ENCODE measurements at places on chromosomes 1 and 21. TPM values are rescaled to one million over a fixed set of nuclear protein-coding genes. Genes with fewer than 3 reads are reported as not detected.
A peak's percentile ranks its signal among the peaks of the same experiment; 100 is the strongest.

GRCh38 chr1:181777812-181778211, 283.7 kb downstream of the ZNF648 start:
- H3K36me3 ChIP-seq, result no peaks in the 10 kb centered on the region
- no peak overlapping the region for H3K4me3 ChIP-seq
- H3K27ac ChIP-seq, result no peak overlapping the region
- no peak for DNase-seq
- H3K27me3 ChIP-seq, result no peaks in the 10 kb centered on the region

DNA sequence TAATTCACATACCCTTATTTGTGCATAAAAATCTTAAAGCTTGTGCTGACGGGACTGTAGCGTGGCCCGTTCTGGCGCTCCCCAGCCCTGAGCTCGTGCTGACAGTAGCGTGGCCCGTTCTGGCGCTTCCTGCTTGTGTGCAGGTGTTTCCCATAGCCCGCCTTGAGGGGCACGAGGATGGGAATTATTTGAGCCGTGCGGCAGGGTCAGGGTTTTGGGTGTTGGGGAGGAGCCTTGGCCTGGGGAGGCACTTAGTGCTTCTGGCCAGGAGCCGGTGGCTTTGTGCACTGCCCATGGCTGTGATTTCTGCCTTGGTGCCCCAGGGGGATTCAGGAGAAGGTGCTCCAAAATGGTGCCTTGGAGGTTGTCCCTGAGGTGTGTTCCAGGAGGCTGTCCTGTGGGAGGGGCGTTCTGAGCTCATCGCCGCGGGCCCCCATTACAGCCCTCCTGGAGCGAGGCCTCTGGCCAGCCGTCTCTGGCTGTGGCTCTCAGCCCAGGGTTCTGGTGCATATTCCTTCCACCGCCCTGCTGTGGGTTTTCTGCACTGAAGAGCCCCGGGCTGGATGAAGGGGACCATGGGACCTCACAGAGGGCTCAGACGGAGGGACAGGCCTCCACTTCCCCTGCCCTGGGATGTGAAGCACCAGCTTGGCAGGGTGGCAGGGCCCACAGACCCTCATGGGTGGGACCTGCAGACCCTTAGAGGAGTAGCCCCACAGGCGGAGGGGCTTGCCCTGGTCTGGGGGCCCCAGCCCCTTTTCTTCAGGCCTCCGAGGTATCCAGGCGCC, 6.6 kb downstream of the SLX9 start:
- H3K4me1 ChIP-seq, result peaks cover 9% of the 10 kb centered on the region
- no peak for DNase-seq
- no peak overlapping the region for H3K27ac ChIP-seq
- H3K27me3 ChIP-seq, result no peaks in the 10 kb centered on the region

DENND2C gene
- total RNA-seq, result 4.1 TPM

DNA sequence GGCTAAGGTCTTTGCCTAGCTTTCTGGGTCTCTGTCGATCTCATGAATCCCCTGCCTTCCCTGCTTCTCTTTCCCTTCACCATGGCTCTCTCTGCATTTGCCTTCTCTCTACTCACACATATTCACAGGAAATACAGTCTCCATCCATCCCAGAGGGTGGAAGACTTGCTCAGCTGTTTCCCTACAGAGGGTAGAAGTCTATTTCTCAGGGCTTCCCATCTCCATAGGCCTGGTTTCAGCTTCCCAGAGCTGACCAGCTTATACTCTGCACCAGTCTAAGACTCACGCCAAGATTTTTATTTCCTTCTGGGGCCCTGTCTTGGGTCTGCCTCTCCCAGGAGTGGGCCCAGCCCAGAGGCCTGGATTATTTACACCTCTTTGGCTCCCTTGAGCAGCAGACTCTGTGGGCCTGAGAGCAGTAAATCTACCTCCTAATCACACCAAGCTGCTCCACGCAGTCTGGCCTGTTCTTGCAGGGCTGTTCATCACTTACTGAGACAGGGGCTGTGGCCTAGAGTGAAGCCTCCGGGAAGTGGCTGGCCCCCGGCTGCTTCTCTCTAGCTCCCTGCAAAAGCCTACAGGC, 102.5 kb downstream of the PLXNA2 start:
- no peak overlapping the region for H3K27ac ChIP-seq
- peak; percentile 63 for DNase-seq
- no peaks in the 10 kb centered on the region for H3K27me3 ChIP-seq
- no peak overlapping the region for H3K4me3 ChIP-seq
- H3K4me1 ChIP-seq, result peaks cover 12% of the 10 kb centered on the region
- H3K36me3 ChIP-seq, result peaks cover 17% of the 10 kb centered on the region

LELP1 gene
- not detected for total RNA-seq

DNA sequence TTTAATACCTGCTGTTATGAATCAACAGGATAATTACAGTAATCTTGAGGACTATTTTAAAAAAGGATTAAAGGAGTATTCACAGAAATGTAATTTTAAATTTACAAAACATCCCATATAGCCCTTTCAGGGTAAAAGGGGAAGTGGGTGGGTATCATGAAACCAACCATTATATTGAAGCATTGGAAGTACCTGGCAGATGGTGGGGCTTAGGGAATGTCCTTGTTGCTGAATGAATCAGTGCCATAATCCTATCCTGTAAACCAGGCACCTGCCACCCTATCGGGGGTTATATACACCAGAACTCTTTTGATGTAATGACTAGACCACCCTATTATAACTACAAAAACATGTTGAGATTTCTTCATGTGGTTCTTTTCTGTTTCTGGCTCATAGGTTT, 30.4 kb downstream of the CDC14A start:
- H3K27ac ChIP-seq, result no peak overlapping the region
- no peak for DNase-seq

DNA sequence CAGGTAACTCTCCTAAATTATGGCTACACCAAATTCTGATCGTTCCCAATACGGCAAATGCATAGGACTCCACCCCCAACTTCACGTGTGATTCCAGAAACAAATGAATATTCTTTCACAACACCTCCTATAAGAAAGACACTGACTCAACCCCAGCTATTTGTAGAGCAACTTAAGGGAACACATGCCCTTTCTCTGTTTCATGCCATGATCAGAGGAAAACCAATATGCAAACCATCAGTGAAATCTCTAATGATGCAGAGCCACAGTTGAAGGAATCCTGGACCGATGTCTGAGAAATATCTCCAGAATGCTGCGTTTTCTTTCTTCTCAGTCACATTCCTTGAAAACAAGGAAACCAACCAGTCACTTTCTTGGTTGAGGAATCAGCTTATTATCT, 164.2 kb upstream of the PTBP2 start:
- DNase-seq, result no peak
- H3K27me3 ChIP-seq, result no peaks in the 10 kb centered on the region
- H3K27ac ChIP-seq, result no peak overlapping the region
- no peak overlapping the region for H3K4me3 ChIP-seq

CAPN9 gene
- total RNA-seq, result 13.2 TPM

GRCh38 chr1:34060901-34061415, 104.1 kb downstream of the CSMD2 start:
- H3K27me3 ChIP-seq, result peaks cover 4% of the 10 kb centered on the region
- H3K4me1 ChIP-seq, result no peaks in the 10 kb centered on the region
- no peak overlapping the region for H3K4me3 ChIP-seq
- H3K36me3 ChIP-seq, result no peaks in the 10 kb centered on the region
- DNase-seq, result no peak

GRCh38 chr1:17599954-17600300, 60.4 kb downstream of the ARHGEF10L start:
- no peak overlapping the region for H3K4me3 ChIP-seq
- no peak overlapping the region for H3K27ac ChIP-seq
- DNase-seq, result no peak
- no peaks in the 10 kb centered on the region for H3K27me3 ChIP-seq

- no peak overlapping the region for H3K27ac ChIP-seq
- no peaks in the 10 kb centered on the region for H3K36me3 ChIP-seq
- peaks cover 46% of the 10 kb centered on the region for H3K27me3 ChIP-seq
- H3K4me3 ChIP-seq, result no peak overlapping the region
- no peak for DNase-seq
Observed at GRCh38 chr1:110074166-110074565, 3.7 kb upstream of the ALX3 start.

GRCh38 chr21:41647806-41648561, 118.9 kb downstream of the RIPK4 start:
- H3K4me3 ChIP-seq, result no peak overlapping the region
- no peaks in the 10 kb centered on the region for H3K27me3 ChIP-seq
- peaks cover 2% of the 10 kb centered on the region for H3K4me1 ChIP-seq
- no peak for DNase-seq

RCSD1 gene
- 29.4 TPM for total RNA-seq

- no peaks in the 10 kb centered on the region for H3K36me3 ChIP-seq
- no peak for DNase-seq
- no peak overlapping the region for H3K27ac ChIP-seq
- H3K27me3 ChIP-seq, result peaks cover 31% of the 10 kb centered on the region
Observed at GRCh38 chr1:154808909-154809262, 61.2 kb downstream of the KCNN3 start.

DNA sequence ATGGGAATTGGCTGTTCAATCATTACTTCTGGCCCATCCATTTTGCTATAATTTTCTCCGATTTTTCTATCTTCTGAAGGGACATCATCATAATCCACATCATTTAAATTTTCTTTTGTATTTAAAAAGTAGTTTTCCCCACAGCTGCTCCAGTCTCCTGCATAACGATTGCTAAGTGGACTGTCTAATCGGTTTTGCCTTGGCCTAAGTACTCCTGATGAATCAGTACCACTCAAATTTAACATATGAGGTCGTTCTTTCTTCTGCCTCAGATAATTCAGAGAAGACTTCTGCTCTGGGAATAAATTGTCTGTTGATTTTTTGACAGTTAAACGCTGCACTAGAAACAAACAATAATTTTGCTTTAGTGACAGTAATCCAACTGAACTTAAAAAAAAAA, 41.9 kb downstream of the SYDE2 start:
- DNase-seq, result no peak
- no peaks in the 10 kb centered on the region for H3K36me3 ChIP-seq
- no peaks in the 10 kb centered on the region for H3K27me3 ChIP-seq
- H3K4me1 ChIP-seq, result no peaks in the 10 kb centered on the region
- no peak overlapping the region for H3K27ac ChIP-seq

- no peaks in the 10 kb centered on the region for H3K36me3 ChIP-seq
- no peaks in the 10 kb centered on the region for H3K4me1 ChIP-seq
- H3K27me3 ChIP-seq, result no peaks in the 10 kb centered on the region
- DNase-seq, result no peak
Observed at GRCh38 chr1:47856996-47857395, 140.2 kb downstream of the TRABD2B start.

GRCh38 chr1:36326499-36326898, 3.1 kb upstream of the EVA1B start:
- peaks cover 4% of the 10 kb centered on the region for H3K36me3 ChIP-seq
- no peaks in the 10 kb centered on the region for H3K27me3 ChIP-seq
- H3K4me3 ChIP-seq, result no peak overlapping the region
- DNase-seq, result peak; percentile 29
- peaks cover 20% of the 10 kb centered on the region for H3K4me1 ChIP-seq

DNA sequence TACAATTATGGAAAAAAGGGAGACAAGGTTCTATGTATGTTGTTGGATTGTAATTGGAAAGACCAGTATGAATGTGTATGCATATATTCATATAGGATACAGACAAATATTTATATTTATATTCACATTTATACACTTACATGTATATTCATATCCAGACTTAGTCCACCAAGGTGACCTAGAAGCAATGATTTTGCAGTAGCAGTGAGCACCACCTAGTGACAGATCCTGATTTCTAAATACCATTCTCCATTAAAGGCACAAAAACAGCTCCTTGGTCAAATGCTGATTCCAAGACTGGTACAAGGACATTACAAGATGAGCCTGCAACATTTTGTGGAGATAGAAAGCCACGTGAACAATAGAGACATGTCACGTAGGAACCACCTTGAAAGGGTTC, 153.4 kb downstream of the SDCCAG8 start:
- no peak overlapping the region for H3K27ac ChIP-seq
- no peaks in the 10 kb centered on the region for H3K4me1 ChIP-seq
- no peaks in the 10 kb centered on the region for H3K36me3 ChIP-seq
- no peak for DNase-seq
- H3K27me3 ChIP-seq, result no peaks in the 10 kb centered on the region
- H3K4me3 ChIP-seq, result no peak overlapping the region

- H3K27me3 ChIP-seq, result no peaks in the 10 kb centered on the region
- DNase-seq, result peak; percentile 4
- H3K4me3 ChIP-seq, result no peak overlapping the region
- no peak overlapping the region for H3K27ac ChIP-seq
- H3K4me1 ChIP-seq, result peaks cover 4% of the 10 kb centered on the region
Observed at GRCh38 chr1:18486195-18486594, 5.5 kb downstream of the KLHDC7A start.

DNA sequence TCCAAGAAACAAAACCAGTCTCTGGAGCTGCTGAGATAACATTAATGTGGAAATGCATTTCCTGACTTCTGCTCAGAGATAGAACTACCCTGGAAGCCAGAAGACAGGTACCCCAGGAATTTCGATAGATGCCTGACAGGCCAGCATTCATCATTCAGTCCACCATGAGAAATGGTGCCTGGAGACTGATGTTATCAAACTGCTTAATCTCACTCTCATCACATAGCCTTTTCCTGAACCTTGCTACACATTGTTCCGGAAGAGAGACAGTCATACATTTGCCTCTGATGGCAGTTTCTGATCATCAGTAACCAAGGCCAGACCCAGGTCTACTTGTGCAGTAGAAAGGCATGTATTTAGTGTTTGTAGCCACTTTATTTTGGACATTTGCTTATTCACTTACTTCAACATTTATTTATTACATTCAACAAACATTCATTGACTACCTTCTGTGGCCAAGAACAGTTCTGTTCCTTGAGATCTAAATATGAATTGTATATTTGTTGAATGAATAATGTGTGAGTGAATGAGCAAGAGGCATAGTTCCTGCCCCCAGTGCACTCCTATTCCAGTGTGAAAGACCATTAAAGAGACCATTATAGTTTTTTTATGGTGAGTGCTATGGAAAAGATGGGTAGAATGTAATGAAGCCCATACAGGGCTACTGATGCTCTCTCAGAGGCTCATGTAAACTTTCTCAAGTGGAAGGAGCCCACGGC, 485.7 kb downstream of the NUF2 start:
- H3K27me3 ChIP-seq, result no peaks in the 10 kb centered on the region
- H3K4me1 ChIP-seq, result no peaks in the 10 kb centered on the region

- H3K36me3 ChIP-seq, result no peaks in the 10 kb centered on the region
- H3K27me3 ChIP-seq, result peaks cover 45% of the 10 kb centered on the region
- H3K27ac ChIP-seq, result peak within 1 kb of the TSS; percentile 85
Observed at GRCh38 chr1:216723274-216723780, at the start of gene ESRRG. TSS of gene ESRRG (minus strand) at chr1:216723429. CDS start at chr1:216723299, 130 bp downstream.

PADI3 gene
- not detected for total RNA-seq

DNA sequence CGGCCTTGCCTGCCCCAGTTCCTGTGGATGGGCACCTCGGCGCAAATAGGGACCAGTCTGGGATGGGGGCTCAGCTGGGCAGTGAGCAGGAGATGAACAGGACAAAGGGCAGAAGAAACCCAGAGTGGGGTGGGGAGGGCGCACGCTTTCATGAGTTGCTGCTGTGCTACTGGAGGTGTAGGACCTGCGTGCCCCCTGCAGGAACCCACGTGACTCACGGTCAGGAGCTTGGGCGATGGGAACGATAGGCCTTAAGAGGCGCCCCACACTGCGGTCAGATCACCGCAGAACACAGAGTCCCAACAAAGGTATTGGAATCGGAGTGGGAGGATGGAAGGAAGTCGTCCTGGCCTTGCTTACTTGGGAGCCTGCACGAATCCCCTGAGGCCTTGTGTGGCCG, 17.2 kb downstream of the PRDM15 start:
- no peaks in the 10 kb centered on the region for H3K36me3 ChIP-seq
- no peak overlapping the region for H3K4me3 ChIP-seq
- DNase-seq, result no peak
- H3K27ac ChIP-seq, result no peak overlapping the region
- H3K27me3 ChIP-seq, result no peaks in the 10 kb centered on the region

- H3K4me3 ChIP-seq, result no peak overlapping the region
- H3K36me3 ChIP-seq, result no peaks in the 10 kb centered on the region
- H3K27ac ChIP-seq, result no peak overlapping the region
- no peaks in the 10 kb centered on the region for H3K27me3 ChIP-seq
Observed at GRCh38 chr1:102790997-102791396, 317.3 kb downstream of the COL11A1 start.
